ENCODE measurements at places on chromosomes 13 and 19.

DNA sequence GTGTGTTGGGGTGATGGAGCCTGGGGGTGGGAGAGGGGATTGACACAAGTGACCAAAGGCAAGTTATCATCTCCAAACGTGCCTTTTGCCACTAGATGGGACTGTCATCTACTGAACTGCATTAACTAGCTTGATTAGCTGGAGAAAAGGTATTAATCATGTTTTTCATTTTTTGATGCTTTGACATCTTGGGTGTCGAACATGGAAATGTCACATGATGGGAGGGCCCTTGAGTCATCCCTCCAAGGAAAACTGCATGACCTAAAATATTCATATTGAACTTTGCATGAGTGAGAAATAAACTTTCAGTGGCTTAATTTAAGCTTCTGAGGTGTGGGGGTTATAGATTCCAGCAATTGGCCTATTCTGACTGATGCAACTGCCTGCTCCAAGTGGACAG is 73.3 kb downstream of the ALOX5AP start:
- no peak for DNase-seq

DNA sequence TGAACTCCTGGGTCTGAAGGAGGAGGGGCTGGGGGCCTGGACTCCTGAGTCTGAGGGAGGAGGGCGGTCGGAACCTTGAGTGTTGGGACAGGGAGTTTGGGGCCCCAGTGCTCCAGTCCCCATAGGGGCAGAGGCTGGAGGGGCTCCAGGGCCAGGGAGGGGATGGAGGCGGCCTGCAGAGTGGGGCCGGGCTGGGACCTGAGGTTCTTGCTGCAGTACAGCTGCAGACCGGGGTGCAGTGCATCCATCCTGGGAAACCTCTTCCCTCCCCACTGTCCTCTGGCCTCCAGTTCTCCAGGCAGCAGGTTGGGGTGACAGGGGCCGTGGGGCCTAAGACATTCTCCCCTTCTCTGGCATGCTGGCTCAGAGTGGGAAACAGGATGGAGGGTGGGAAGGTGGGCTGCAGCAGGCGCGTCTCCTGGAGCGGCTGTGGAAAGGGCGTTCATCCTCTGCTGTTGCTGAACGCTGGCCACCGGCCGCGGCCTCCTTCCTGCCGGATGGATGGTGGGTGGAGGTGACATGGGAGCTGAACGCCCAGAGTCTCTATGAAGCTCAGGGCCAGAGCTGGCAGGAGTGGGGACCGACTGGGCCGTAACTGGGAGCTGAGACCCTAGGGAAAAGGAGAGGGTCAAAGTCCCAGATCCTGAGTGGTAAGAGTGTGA is 1.6 kb downstream of the BRSK1 start:
- no peak for DNase-seq

DNA sequence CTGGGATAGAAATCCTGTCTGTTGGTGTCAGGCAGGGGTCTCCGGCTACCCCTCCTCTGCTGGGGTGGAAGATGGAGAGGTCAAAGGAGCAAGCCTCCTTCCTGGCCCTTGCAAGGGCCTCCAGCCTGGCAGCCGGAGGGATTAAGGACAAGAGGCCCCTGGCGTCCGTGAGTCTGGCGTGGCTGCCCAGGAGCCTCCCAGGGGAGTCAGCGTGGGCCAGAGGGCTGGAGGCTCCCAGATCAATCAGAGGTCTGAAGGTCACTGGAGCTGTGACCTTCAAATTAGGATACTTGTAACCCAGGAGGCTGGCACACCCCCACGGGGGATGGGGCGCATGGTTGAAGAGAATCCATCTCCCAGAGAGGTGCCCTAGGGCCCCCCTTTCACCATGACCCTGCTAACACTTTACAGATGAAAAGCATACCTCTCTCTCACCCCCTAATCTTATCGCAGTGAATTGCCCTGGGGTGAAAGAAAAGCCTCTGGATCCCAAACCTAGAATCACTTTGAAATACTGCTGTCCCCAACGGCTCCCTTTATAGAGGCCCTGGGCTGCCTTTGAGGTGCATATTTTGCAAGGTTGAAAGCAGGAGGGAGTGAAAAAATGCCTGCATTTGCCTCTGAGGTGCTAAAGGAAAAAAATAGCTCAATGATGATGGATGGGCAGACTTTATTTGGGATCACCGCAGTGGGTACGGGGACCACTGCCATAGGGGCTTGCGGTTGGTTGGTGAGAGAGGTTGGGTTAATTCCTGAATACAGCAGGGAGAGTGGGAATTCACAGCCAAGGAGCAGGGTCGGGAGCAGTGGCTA is 44.9 kb upstream of the PEG3 start:
- no peak for DNase-seq

DNA sequence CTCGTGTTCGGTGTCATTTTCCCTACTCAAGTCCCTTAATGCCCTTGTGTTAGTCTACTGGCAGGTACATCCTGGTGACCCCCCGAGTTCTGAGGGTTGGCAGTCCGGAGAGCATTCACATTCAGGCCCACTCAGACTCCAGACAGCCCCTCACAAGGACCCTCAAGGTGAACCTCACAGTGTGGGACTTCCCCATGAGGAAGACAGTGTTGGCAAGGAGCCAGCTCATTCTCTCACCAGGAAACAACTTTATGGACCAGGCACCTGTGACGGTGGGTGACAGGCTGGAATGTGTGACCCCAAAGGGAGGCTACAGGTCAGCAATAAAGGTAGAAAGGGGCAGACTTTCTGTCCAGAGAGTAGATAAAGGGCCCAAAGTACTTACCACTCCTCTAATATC is 24.5 kb downstream of the RDH8 start:
- DNase-seq, result no peak

GRCh38 chr13:106232681-106233080 is 302.8 kb downstream of the EFNB2 start:
- no peak for DNase-seq

GRCh38 chr19:4650159-4650558 is 10.8 kb downstream of the TNFAIP8L1 start:
- no peak for DNase-seq

DNA sequence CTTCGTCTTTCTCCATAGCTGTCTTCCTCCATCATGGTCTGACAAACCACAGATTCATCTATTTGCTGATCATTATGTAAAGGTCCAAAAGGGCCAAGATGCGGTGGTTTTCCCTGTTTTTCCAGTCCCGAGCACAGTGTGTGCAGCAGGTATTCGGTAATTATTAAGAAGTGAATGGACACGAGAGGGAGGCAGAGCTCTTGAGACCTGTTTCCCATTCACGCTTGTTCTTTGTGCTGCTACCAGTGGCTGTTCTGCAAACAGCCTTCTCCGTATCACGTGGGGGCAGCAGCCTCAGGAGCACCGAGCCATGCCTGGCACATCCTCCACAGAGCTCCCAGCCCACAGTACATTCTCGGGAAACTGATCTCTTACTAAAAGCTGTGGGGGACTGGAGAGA is 50.3 kb downstream of the CCDC70 start:
- no peak for DNase-seq

DNA sequence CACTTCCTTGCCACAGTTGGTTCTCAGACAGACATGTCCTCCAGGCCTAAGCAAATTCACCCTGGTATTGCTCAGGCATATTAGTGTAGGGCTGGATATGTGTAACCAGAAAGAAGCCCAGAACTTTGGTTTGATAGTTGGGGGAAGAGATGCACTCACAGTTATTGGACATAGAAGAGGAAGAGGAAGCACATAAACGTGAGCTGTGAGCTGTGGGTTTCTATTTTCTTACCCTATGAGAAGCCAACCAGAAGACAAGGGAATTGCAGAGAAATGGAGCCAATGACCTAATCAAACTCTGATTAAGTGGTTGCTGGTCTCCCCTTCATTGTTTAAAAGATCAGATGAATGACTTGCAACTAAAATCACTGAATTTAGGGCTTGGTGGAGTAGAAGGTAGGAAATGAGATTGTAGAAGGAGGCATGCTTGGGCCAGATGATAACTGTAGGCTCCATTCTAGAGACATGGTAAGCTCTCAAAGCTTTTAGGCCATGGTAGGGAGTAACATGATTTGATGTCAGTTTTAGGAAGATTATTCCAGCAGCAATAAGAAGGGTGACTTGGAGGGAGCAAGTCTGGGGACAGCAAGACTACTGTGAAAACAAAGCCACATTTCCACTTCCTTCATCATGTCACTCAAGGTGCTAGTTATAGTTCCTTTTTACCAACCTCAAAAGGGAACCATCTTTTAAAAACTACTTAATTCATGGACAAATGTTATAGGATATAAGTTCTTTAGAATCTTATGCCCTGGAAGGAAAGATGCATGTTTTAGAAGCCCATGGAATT is 24.1 kb upstream of the WDFY2 start:
- peak; percentile 44 for DNase-seq

GRCh38 chr19:34962687-34963572 is 1.1 kb downstream of the ZNF792 start:
- peak; percentile 40 for DNase-seq

DNA sequence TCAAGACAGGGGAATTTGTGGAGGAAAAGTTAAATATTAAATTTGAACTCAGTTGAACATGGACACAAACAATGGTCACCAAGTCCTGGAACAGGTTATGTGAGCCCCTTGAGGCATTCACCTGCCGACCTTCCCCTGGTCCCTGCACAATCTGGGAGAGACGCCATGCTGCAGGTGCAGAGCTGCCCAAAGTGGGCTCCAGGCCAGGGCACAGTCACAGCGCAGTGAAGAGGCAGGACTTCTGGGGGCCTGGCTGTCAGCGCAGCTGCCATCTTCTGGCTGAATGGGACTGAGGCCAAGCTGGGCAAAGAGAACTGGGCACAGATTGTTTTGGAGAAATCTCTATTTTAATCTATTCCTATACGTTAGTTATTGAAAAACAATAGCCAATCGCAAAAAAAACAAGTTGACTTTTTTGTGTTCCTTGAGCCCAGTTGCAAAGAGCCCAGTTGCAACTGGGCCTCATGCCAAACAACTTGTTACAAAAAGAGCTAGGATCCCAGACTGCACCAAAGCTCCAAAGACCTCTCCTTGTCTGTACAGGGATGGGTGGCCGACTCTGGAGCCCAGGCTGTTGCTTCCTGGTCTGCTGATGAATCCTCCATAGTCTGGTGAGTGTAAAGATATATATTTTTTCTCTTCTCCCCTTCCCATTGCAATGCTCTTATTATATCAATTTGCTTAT is 1.2 kb upstream of the ZNF626 start:
- no peak for DNase-seq

- DNase-seq, result no peak
These were observed 78.4 kb downstream of the IRS2 start for GRCh38 chr13:109707742-109708617.

DNA sequence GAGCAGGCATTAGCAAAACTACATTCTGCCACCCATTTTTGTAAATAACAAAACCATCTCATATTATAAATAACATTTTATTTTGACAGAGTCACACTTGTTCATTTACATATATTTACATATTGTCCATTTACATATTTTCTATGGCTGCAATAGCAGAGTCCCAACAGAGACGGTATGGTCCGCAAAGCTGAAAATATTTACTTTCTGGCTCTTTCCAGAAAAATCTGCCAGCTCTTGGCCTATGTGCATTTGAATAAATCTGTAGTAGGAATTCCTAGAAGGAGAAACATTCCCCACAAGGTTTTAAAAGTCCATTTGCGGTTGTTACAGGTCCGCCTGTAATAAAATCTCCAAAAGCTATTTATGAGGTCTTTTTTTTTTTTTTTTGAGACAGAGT is 5.7 kb upstream of the TSPAN16 start:
- no peak for DNase-seq

- DNase-seq, result no peak
These were observed 6.5 kb upstream of the LILRB2 start for GRCh38 chr19:54287456-54287855.

GRCh38 chr13:109755997-109756396 is 30.4 kb downstream of the IRS2 start:
- DNase-seq, result no peak

DNA sequence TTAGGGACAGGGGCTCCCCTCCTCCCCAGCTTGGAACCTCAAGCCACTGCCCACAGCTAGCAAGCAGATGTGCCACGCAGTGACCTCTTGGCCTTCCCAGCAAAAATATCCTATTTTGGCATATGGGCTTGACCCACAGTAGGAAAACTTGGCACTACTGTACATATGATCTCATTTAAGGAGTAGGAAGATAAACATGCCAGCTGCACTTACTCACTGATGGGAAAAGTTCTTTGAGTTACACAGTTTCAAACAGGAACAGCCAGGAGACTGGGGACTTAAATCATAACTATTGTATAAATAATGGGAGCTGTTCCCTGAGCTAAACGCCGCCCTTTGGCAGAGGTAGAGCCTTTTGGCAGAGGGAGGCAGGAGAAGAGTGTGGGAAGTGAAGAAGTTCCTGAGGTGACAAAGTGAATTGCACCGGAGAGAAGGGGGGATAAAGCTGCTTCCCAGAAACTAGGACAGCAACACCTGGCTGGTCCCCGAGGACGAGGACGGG is 6.1 kb downstream of the SACS start:
- no peak for DNase-seq

GRCh38 chr19:14497228-14497921 is 1.4 kb upstream of the GIPC1 start:
- no peak for DNase-seq

GRCh38 chr13:74646091-74646490 is 511.9 kb upstream of the KLF12 start:
- DNase-seq, result no peak

DNA sequence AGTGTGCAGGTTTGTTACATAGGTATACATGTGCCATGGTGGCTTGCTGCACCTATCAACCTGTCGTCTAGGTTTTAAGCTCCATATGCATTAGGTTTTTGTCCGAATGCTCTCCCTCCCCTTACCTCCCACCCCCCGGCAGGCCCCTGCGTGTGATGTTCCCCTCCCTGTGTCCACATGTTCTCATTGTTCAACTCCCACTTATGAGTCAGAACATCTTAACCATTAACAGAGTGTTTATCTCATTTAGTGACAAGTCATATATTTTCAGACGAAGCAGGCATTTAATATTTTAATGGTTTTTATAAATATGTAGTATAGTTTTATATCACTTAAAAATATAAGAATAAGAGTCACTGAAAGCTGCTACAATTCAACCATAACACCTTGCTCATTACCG is 780.5 kb upstream of the ARGLU1 start:
- DNase-seq, result no peak

DNA sequence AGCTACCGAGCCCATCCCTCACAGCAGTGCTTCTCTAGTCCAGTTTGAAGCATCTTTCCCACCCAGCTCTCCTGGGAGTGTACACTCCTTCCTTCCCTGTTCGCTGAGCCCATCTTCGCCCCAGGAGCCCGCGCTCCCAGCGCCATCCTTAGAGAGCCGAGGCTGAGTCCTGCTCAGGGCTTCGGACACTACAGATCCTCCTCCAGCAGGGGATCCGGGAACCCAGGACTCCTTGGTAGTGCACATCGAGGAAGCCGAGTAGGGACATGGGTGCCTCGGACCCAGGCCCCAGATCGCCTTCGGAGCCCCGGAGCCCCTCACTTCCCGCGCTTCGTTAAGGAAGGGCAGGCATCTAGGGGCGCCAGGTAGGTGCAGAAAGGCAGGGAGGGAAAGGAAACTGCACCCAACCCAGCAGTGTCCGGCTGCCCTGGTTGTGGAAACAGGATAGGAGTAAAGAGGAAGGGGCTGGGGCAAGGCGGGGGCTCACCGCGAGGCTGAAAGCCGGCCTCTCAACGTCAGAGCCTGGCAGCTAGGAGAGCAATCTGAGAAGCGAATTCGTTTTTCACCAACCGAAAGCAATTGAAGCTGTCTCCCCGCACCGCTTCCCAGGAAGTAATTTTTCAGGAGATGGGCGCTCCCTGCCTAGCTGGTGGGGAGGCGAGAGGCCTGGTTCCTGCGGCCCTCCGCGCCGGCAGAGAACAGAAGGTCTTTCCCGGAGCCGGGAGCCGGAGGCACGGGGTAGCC is 1.0 kb downstream of the PDX1 start:
- no peak for DNase-seq

All from hematopoietic multipotent progenitor cell treated with erythropoietin and hydrocortisone succinate and interleukin-3 and kit ligand, for 4 days (in vitro differentiated cells).